ENCODE measurements at places on chromosomes 12 and 14. TPM values are rescaled to one million over a fixed set of nuclear protein-coding genes. Genes with fewer than 3 reads are reported as not detected.

Gene TMTC1
- 43.2 TPM for polyA plus RNA-seq

Gene RDH16
- not detected for polyA plus RNA-seq

Gene BCL2L14
- 0.30 TPM for polyA plus RNA-seq

Gene FITM1
- not detected for polyA plus RNA-seq

Gene ZFC3H1
- 22.3 TPM for polyA plus RNA-seq

Gene TAS2R50
- polyA plus RNA-seq, result not detected

Data from Purkinje cell (primary cell).